AG09309 (cell line): ENCODE measurements at places on chromosomes 3 and 15.

DNA sequence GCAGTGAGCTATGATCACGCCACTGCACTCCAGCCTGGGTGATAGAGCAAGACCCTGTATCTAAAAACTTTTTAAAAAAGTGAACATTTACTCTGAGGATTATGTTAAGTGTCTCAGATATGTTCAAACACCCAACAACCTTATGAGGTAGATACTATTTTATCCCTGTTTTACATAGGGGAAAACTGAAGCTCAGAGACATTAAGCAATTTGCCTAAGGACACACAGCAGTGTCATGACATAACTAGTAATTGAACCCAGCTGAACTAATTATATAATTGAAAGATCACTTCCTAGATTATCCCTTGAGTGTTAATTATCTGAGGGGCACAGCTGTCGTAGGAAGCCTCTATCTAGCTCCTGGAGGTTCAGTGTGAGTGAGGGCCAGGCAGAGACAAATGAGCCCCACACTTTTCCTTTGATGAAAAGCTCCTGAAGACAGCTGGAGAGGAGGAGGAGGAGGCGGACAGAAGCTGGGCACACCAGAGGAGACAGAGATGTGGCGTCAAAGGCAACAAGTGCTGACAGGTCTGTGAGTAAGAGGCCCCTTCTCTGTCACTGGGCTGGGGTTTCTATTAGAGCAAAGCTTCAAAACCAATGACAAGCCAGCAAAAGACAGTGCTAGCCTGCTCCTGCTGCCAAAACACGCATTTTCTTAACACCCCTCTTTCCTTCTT, 20.5 kb downstream of the TRH start:
- DNase-seq: no peak

DNA sequence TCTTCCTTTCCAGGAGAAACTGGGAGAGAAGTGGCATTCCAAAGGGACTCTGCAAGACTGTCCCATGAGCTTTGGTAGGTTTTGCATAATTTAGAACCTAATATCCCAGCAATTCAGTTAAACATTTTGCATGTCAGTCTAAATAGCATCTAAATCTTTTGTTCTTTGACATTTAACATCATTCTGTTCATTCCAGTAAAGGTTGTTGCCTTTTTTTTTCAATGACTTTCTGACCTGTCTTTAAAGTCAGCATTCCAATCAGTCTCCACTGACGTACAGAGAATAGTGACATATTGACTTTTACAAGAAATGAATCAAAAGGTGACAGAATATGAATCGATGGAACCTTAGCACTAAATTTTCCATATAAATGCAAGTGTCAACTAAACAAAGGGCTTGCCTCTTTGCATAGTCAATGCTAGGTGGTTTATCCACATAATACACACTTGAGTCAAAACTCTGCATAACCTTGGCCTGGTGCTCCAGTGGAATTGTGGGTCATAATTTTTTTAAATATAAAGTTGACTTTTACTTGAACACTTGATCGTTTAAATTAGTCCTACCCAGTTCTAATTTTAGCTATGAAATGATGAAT, 370.1 kb downstream of the CNTN6 start:
- no peak for DNase-seq

GRCh38 chr3:53137835-53138446, 7.7 kb upstream of the RFT1 start:
- DNase-seq: no peak

DNA sequence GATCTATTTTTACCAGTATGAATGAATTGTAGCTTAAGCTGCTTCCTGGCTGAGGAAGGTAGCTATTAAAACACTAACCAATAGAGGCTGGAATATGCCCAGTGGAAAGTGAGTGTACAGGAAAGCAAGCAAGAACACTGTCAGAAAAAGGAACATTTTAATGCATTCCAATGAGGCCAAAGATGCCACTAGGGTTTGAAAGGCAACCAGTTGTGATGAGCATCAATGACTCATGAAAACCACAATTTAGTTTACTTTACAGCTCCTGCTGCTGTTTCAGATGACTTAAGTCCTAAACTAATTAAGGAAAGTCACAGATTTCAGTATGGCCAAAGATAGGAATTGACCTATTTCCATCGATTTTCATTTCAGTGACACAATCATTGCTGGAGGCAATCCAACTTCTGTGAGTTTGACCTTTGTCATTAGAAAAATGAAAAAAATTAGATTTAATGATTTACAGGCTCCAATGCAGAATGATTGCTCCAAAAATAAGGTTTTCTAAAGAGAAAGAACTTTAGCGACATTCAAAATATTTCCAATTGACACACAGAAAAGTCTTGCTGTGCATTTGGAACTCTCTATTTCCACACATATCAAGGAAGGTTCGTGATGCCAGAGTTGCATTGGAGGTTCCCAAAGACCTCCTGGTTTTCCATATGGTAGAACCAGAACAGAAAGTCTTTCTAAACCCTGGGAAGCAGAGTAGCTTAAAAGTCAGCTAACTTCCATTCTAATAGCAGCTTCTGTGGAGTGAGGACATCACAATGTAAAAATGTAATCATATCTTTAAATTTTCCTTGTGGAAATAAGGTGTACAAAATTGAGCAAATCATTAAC, 103.0 kb downstream of the SUCNR1 start:
- DNase-seq: peak; percentile 96

- peak; percentile 25 for DNase-seq
Observed at GRCh38 chr3:97793420-97794019, 28.3 kb upstream of the CRYBG3 start.

GRCh38 chr3:195566797-195567196, 16.9 kb downstream of the APOD start:
- DNase-seq: no peak

DNA sequence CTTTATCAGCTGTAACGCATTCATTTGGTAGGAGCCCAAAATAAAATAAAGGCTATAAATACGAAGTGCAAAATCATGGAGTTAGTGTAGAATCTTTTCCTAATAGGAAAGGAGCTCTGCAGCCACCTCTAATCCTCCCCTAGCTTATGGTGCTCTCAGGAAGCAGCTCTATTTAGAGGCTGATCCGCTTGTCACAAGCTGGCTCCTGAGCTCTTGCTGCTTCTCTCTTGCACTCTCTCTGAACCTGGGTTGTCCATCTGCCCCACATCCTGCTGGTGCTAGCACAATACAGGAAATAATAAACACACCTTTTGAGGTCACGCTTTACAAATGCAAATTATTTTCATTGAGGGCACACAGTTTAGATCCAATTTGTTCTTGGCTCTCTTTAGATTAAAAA, 37.3 kb upstream of the BFSP2 start:
- no peak for DNase-seq

GRCh38 chr15:67396114-67396513, 124.8 kb upstream of the C15orf61 start:
- DNase-seq: no peak

- DNase-seq: peak; percentile 48
Observed at GRCh38 chr15:49082960-49083359, 36.7 kb upstream of the SECISBP2L start.

DNA sequence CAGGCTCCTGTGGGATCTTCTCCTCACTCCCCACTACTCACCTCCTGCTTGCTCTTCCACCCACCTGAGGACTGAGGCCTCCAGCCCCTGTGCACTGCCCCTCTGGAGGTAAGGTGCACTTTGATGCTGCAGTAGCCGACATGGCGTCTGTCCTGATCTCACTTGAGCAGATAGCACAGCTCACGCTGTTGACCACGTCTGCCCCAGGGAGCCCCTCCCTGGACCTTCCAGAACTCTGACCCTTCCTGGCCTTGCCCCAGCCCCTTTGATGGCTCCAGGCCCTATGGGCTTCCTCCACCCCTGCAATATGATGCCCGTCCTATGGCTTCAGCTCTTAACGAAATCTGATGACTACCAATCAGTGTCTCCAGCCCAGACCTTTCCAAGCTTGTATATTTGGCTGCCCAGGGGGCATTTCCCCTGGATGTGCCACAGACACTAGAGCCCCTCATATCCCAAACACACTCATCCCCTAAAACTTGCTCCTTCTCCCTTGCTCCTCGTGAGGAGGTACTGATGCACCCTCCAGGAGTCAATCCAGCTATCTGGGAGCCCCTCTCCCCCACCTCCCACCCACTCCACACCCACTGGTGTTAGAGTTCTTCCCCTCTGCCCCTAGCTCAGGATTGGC, 27.1 kb downstream of the KY start:
- DNase-seq: no peak
